T follicular helper cell (primary cell): ENCODE measurements at places on chromosomes 12 and 14.

DNA sequence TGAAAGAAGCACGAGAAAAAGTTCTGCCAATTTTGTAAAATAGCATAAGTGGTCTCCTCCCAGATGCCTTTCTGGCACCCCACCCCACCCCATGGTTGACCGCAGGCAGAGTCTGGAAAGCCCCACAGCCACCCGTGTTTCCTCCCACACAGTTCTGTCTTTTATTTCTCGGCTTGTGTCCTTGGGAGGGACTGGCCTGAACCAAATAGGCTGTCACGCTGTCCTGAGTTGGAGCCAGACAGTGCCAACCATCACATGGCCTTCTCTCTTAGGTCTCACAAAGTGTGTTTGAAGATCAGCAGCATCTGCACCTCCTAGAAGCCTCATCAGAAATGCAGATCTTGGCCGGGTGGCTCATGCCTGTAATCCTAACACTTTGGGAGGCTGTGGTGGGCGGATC is 10.2 kb upstream of the LTA4H start:
- no peak for DNase-seq

GRCh38 chr14:74919421-74920165 is 3.5 kb downstream of the RPS6KL1 start:
- DNase-seq, result no peak

- DNase-seq, result no peak
Measured at GRCh38 chr12:50745861-50746260, 18.0 kb upstream of the ATF1 start.

DNA sequence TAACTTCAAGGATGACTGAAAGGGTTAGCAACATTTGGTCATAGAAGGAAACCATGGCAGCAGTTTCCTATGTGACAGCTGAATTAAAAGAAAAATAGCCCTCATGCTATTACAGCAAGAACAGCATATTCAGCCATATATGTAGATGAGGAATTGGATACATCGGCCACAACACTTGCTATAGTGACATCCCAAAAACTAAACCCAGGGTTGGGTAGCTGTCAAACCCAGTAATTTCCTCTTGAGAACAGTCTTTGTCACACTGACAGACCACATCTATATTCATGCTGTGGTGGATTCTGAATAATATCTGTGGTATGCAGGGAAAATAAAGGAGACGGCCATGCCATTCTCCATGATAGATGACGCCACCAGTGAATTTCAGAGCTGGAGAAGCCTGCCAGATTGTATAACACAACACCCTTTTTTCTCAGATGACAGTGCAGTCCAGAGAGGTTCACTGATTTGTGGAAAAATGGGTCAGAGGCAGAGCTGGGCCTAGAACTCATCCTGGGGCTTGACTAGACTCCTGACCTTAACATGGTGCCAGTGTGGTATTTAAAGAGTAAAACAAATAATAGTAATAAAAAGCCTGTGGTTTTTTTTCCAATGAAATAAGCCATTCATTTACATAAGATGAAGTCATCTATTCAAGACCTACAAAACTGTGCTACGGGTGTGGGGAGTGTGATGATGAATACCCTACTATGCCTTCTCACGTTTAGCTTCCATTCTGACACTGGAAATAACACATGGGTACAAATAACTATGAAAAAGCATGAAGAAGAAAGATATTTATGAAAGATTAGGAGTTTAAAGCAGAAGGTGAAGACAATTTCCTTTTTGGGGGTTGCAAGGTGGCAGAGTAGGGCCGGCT is 32.3 kb downstream of the EFCAB11 start:
- DNase-seq, result no peak

GRCh38 chr12:59874781-59875180 is 279.0 kb downstream of the SLC16A7 start:
- no peak for DNase-seq

GRCh38 chr12:86134561-86134960 is 121.6 kb downstream of the MGAT4C start:
- no peak for DNase-seq

GRCh38 chr14:99755629-99756603 is 37.3 kb upstream of the EML1 start:
- no peak for DNase-seq
